ENCODE measurements at places on chromosomes 2 and 18. TPM values are rescaled to one million over a fixed set of nuclear protein-coding genes. Genes with fewer than 3 reads are reported as not detected.

- DNase-seq, result no peak
Observed at GRCh38 chr2:239826376-239826775, 198.8 kb downstream of the NDUFA10 start.

DNA sequence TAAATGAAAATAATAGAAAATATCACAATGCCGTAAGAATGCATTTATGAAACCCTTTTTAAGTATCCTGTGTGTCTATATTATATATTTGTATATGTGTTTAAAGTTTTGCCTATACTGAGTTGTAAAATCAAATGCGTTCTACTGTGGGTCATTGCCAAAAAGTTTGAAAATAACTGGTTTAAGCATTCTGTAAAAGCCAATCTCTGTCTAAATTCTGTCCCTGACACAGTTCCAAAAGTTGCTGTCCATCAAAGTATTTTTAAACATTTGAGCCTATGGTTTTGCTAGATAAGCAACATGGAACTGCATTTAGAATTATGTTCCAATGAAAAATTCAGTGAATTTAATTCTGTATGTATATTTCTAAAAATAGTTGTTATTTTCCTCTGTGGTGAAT, 1360.4 kb upstream of the CRIM1 start:
- no peak for DNase-seq

GRCh38 chr2:168469281-168469988, 13.4 kb downstream of the CERS6 start:
- no peak for DNase-seq

CCL20 gene
- total RNA-seq, result not detected

CABYR gene
- 0.41 TPM for total RNA-seq

GRCh38 chr18:25896178-25896780, 194.1 kb downstream of the SS18 start:
- peak; percentile 64 for DNase-seq

DNA sequence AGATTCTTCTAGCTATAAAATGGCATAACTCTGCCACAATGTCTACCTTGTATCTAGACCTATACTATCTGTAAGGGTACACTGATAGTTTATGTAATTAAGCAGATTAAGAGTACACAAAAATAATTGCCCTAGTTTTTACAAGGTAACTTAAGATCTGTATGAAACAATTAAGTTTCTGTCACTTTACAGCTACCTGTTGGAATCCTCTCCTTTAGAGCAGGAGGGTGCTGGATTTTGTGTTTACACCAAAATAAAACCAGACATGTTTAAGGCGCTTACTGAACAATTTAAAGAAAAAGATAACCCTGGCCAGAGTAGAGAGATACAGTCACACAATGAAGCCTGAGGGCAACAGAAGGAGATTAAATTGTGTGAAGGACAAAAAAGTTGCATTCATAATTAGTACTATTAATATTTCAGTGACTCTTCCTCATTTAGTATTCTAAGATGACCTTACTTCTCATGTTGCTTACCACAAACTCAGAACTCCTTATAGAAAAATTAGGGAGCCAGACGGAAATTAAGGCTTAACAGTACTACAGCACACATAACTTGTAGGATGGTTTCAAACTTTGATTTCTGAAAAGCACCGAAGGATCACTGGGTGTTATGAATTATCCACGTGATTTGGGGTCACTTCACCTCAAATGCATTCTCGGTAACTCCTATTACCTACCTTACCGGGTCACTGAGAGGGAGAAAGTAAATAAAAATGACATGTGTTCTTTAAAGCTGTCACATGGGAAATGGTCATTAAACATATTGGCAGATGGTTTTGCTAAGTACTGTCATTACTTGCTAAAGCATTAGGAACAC, 1.0 kb downstream of the DARS1 start:
- DNase-seq, result no peak

- no peak for DNase-seq
Observed at GRCh38 chr2:77201755-77202154, 320.4 kb downstream of the LRRTM4 start.

DNA sequence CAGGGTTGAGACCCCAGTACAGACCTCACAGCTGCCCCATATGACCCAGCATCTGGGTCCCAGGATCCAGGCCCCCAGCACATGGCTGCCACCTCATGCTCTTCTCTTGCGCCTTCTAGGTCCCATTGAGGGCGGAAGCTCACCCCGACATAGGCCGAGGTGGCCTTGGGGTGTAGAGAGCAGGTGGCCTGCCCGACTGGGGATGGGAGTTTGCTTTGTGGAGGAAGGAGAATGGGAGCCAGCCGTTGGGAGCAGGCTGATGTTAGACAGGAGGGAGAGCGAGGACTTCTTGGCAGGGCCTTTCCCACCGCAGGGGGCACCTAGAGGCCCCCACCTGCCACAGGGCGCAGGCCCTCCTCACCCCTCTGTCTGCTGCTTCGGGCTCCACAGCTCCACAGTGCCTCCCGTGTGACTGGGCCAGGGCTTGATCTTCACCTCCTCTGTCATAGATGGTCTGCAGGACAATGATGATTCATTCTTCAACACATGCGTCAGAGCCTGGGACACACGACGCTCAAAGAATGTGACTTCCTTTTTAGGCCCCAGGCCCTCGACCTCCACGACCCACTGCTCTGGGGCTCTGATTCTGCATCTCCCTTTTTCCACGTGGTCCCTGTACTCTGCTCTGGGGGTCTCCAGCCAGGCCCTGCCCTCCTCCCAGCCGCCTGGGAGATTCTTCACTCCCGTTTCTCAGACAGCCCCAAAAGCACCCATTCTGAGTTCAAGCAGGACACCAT, 86.6 kb upstream of the ODC1 start:
- DNase-seq, result no peak

DNA sequence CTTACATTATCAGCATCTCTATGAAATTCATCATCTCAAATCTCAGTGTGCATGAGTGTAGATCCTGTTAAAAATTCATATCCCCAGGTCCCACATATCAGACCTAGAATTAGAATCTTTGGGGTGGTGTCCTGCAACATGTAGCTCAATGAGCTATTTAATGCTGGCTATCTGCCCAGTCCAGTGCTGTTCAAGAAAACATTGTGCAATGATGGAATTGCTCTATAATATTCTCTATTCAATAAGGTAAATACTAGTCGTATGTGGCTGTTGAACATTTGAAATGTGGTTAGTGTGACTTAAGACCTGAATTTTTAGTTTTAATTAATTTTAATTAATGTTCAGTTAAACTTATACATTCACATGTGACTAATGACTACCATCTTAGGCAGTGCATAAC, 127.4 kb downstream of the NOL4 start:
- DNase-seq, result no peak

- DNase-seq, result no peak
Observed at GRCh38 chr2:205898744-205899143, 187.2 kb downstream of the INO80D start.

DNA sequence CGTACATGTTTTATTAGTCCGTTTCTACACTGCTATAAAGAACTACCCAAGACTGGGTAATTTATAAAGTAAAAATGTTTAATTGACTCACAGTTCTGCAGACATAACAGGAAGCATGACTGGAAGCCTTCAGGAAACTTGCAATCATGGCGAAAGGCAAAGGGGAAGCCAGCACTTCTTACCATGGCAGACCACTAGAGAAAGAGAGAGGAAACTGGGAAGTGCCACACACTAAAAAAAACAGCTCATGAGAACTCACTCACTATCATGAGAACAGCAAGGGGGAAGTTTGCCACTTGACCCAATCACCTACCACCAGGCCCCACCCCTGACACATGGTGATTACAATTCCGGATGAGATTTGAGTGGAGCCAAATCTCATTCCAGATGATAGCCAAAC, 466.2 kb downstream of the IRS1 start:
- DNase-seq, result no peak

GRCh38 chr18:73462092-73462491, 594.3 kb upstream of the NETO1 start:
- no peak for DNase-seq

GRCh38 chr2:170180031-170180566, 2.2 kb downstream of the MYO3B start:
- DNase-seq, result peak; percentile 39

- DNase-seq, result no peak
Observed at GRCh38 chr2:41182961-41183360, 731.1 kb upstream of the SLC8A1 start.

SFT2D3 gene
- 11.7 TPM for total RNA-seq

MEP1B gene
- total RNA-seq, result not detected

DNA sequence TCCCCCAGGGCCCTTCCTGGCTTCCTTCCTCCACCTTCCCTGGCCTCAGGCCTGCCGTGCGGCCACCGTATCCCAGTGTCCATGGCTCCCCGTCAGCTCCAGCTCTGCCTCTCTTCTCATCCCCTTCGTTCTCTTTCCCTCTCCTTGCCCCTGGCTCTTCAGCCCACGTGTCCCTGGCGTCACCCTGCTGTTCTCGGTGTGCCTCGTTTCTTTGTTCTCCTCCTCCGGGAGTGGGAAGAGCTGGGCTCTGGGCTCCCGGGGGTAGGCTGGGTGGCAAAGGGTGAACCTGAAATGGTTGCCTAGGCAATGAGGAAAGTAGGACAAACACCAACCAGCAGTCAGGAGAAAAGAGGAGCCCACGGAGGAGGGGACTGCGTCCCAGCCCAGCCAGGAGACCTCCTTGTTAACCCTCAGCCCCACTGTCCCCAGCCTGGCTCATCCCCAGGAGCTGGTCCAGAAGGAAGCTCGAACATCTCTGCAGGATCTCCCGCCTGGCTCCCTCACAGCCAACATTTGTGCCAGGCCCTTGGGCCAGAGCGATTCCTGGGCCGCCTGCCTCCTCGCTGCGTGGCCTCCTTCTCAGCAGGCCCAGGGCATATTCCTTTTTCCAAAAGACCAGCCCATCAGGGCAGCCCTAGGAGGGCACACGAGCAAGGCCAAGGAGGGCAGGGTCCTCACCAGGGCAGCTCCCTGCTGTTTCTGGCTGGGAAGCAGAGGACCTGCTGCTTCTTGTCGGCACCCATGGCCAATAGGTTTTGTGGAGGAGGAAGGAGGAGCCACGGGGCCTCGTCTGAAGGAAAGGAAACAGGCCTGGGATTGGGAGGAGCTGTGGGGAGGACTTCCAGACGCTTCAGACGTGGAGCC, 30.9 kb upstream of the DNMT3A start:
- peak; percentile 71 for DNase-seq

COLEC12 gene
- 2.4 TPM for total RNA-seq
